ENCODE measurements at places on chromosomes 7 and 10.

DNA sequence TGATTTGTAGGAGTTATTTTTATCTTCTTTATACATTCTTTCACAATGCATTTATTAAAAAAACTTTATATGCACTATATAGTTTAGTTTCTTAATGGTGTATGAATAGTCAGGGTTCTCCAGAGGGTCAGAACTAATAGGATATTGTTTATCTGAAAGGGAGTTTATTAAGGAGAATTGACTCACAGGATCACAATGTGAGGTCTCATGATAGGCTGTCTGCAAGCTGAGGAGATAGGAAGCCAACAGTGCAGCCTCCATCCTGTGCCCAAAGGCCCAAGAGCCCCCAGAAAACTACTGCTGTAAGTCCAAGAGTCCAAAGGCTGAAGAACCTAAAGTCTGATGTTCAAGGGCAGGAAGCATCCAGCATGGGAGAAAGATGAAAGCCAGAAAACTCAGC, 192.8 kb upstream of the AHR start:
- DNase-seq: no peak

DNA sequence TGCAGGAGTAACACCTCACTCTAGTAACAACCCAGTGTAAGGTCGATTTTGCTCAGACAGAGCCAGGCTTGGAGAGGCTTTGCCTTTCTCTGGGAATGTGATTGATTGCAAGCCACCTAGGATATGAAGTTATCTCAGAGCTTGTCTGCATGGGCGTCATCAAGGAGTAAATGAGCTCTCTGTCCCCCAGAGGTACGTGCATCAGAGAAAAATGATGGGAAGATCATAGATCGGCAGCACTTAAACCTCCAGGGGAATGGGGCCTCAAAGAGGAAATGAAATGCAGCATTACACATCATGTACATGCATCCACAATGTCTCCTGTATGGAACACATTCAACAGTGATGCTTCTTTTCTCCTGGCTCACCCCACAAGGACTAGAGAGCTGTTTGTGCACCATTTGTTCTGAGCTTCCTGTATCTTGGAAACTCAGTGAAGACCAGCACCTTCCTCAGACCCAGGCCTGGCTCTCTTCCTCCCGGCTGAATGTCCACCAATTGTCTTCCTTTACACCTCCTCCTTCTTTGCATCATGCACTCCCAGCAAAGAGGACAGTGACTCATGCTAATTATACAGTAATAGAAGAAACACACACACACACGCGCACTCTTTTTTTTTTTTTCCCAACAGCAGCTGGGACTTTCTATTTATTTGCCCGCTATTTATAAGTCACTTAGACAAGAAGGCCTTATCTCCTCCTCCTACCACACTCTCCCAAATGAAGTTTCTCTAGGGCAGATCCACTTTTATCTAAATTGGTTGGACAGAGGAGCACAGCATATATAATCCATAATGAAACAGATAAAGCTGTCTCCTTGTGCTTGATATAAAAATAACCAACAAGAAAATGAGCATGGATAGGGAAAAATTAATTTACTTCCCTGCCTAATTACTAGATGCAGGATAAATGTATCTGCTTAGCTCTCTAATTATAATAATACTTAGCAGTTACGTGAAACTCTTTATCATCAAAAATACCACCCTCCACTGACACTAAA, 990.7 kb downstream of the CCSER2 start:
- DNase-seq: no peak

DNA sequence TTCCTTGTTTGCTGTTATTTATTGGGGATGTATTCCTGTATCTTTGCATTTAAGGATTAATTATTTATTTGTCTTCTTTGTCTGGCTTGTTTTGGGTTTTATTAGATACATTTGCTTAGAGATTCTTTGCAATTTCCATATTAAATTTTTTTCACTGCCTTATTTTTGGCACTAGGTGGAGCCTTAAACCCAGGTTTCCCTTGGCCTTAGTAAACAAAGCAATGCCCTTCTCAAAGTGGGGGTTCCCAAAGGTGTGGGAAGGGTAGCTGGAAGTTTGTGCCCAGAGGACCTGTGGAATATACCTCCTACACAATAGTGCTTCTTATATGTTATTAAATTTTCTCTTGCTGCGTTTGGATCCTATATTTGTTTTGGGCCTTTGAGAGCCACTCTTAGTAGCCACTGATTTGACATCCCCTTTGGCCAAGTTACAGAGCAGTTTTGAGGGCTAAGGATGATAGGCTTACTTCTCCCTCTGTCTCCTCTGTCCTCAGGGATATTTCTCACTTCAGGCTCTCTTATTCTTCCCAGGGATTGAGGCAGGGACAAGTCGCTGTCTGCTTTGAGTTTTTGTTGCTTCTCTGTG, 162.3 kb downstream of the ITGB1 start:
- no peak for DNase-seq

- peak; percentile 57 for DNase-seq
These were observed 35.5 kb upstream of the DGKI start for GRCh38 chr7:137882261-137882668.

- no peak for DNase-seq
These were observed 59.8 kb upstream of the GDF10 start for GRCh38 chr10:47240173-47240572.

DNA sequence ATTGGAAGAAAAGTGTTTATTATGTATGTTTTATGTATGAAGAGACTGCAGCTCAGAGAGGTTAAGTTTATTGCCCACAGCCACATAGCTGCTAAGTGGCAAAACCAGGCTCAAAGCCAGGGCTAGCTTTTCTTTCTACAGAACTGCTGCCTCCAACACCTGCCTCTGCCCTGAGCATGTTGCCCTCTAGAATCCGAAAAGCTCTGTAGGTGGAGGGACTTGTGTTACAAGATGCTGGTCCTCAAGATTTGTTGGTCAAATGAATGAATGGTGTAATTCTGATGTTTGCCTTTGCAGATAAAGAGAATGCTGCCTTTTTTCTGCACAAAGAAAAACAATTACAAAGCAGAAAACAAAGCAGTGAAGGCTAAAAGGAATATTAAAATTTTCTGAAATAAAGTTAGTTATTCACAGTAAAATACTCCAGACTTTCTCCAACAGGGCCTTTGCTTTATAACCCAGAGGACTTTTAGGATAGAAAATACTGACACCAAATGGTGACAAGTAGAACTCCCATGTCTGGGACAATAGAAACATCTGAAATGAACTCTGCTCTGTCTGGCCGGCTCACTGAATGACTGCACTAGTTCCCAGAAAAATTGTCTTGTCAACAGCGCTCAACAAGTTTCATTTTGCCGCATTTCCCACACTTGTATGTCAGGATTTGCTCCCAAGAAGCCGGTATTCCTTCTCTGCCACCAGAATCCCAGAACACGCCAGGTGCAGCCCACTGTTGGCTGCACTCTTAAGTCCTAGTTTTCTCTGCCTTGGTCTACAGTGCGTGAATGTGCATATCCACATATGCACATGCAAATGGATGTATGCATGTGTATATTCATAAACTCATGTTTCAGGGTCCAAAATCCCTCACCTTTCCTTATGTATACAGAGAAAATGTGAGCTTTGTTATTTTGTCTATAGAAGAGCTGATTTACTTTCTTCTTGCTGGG, 11.0 kb upstream of the DNTT start:
- DNase-seq: peak; percentile 14

- peak; percentile 83 for DNase-seq
These were observed 8.7 kb upstream of the BHLHA15 start for GRCh38 chr7:98202367-98203195.

GRCh38 chr10:69696073-69696731, 66.2 kb downstream of the FAM241B start:
- no peak for DNase-seq

GRCh38 chr7:31642681-31643115, 44.3 kb upstream of the PPP1R17 start:
- DNase-seq: no peak

DNA sequence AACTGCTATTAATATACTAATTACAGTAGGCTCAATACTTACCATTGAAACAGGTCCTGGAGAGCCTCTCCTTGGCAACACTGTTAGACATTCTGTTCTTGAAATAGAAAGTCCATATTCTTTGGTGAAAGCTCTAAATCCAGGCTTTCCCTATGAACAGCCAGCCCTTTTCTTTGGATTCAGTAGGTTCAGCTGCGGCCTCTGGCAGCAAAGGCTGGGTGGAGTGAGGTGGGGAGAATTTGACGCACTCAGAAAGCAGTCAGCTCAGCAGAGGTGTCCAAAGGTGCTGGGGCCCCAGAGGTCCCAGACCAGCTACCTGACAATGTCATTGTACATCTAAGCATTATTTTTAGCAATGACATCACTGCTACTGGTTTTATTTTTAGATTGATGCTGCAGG, 146.1 kb downstream of the GRK5 start:
- no peak for DNase-seq

DNA sequence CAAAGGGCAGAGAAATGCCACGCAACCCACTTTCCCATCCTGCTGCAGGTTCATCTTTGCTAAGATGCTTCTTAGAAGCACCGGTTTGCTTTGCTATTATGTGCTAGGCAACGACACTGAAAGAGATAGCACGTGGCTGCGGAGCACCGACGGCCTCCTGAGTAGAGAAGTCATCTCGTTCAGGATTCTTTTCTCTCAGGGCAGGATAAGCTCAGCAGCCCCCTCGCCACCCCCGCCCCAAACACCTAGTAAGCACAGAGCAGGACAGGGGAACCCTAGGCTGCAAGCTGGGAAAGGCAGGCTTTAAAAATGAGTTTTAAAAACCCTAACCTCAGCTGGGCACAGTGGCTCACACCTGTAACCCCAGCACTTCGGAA, 15.0 kb downstream of the ASB13 start:
- DNase-seq: no peak

GRCh38 chr10:2392145-2392812, 655.0 kb upstream of the ADARB2 start:
- no peak for DNase-seq

- DNase-seq: no peak
These were observed 285.6 kb downstream of the HGF start for GRCh38 chr7:81484261-81484660.

DNA sequence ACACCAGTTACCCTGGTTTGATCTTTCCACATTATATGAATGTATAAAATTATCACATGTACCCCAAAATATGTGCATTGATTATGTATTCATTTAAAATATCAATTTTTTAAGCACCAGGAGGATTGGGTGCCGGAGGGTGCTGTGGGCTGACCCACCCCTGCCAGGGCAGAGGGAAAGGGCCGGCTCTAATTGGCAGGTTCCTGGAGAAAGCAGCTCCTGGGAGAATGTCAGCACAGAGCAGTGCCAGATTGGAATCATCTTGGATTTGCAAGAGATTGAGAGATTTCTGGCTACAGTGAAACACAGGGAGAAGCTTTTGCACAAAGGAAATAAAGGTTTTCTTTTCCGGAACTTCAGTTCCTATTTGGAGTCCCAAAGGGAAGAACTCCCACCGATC, 264.4 kb upstream of the TCERG1L start:
- no peak for DNase-seq

Data from activated T-cell treated with anti-CD3 and anti-CD28 coated beads, Interleukin-2, amount 50 U/mL, for 72 hours (primary cell).